ENCODE measurements at places on chromosomes 3 and 15.
A peak's percentile ranks its signal among the peaks of the same experiment; 100 is the strongest.

DNA sequence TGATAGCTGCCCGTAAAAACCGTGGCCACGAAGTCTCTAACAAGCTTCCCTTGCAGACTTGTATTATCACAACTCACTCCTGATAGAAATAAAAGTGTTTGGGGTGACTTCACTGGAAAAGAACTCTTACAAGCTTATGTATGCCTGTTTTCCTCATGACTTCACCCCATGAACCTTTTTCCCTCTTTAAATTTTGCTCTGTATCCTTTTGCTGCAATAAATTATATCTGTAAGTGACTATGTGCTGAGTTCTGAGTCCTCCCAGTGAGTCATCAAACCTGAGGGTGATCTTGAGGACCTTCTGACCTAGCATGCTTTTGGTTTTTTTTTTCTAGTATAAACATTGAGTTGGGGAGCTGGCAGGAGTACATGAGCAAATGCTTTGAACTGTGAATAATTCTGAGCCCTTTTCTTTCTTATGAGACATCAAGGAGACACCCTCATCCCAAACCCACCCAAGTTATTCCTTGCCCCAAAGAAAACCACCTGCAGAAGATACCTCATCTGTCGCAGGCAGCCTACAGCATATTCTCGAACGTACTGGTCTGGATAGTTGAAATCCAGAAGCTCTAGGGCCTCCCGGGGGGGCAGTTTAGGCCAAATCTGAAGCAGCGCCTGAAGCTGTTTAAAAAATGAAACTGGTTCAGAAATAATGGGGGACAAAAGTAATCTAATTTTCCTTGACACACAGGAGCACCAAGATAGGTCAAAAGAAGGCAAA is 85.9 kb downstream of the FAIM start:
- no peak for DNase-seq

GRCh38 chr3:61657689-61658088 is 96.3 kb downstream of the PTPRG start:
- DNase-seq, result no peak

- DNase-seq, result no peak
These were observed 11.1 kb downstream of the MAP6D1 start for GRCh38 chr3:183814240-183814639.

- no peak for DNase-seq
These were observed 163.6 kb downstream of the SERPINI1 start for GRCh38 chr3:167899093-167899492.

DNA sequence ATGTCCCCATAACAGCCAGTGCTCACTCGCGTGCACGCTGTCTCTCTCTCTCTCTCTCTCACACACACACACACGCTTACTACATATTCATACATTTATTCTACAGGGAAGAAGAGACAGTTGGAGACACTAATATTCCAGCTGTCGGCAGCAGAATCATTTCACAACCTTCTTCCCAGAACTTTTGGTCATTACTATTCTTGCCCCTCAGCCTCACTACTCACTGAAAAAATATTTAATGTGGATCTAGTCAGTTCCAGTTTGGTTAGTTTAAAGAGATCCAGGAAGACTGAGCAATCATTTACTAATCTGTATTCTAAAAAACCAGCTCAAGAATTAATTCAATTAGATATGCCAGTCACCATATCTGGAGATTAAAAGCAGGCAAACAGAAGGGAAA is 394.9 kb downstream of the PTPRG start:
- no peak for DNase-seq

- no peak for DNase-seq
These were observed 40.6 kb downstream of the DPP8 start for GRCh38 chr15:65476903-65477302.

DNA sequence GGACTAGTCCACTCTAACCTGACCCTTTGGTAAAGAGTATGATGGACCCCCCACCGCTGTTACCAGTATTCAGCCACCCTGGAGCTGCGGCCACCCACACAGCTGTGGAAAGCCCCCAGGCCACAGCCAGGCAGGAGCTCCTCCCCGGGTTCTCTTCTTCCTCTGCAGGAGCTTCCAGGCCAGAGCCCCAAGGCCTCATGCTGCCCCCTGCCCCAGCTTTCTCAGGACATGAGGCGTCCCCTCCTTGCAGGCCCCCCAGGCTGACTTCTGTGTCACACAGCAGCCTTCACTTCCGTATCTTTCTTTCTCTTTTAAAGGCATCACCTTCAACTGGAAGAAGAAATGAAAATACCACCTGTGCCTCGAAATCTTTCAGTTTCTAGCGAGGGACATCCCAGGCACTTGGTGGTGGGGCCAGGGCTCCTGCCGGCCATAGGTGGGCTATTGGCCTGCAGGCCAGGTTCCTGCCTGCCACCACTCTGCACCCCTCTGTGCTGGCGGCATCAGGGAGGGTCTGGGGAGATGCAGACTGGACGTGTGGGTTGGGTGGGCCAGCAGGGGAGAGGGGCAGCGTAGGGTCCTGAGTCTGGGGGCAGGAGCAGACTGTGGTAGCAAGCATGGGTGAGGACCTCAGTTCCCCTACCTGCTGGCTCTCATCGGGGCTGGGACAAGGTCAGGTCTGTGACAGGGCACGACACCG is 19.9 kb downstream of the KLF13 start:
- DNase-seq, result no peak

DNA sequence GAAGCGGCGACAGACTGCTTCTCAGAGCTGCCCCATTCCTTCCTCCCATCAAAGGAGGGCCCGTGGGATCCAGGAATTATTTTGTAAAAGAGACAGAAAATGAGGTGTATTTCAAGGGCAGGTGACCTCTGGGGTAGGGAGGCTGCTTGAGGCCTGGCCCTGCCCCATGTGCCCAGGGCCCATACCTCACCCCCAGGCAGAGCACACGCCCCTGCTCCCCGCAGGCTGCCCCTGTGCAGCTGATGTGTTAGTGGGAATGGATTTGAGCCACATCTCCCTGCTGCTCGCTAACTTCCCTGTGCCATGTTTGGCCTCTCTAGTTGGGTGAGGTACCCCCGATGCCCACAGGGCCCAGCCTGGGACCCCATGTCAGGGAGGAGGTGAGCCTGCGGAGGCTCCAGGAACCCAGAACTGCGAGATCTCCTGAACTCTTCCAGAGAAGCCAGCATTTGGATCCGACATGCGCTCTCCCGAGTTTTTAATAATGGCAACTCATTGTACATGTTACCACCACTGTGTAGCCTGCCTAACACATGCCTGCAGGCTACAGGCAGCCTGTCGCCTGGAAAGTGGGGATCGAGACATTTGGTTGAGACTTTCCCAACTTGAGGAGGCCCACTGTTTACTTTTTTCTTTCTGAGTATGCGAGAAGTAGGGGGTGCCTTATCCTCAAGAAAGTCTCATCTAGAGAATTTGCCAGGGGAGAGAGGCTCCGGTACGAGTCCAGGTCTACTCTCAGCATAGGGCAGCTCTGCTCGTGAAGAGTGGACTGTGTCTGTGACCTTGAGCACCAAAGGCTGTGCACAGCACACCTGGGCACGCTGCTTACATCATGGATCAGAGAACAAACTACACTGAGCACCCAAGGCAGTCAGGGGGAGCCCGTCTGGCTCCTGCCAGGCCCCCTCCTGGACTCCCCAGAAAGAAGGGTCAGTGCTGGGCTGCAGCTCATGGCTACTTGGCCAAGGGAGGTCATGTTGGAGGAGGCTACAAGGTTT is 36.1 kb downstream of the PCSK6 start:
- DNase-seq, result no peak

- DNase-seq, result no peak
These were observed 22.9 kb upstream of the STRIT1 start for GRCh38 chr3:155316426-155316825.

DNA sequence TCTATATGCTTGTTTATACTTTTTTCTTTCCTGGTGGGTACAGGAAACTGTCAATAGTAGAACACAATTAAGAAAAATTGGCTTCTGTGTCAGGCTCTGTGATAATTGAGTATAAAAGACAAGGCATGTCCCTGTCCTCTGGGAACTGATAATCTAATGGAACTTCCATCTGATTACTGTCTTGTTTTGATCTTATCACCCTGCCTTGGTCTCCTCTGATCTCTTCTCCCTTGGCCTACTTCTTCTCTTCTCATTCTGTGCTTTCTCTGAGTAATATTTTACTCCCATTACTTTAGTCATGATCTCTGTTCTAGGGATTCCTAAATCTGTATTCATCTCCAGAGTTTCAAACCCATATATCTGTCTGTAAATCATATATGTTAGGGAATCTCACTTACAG is 14.6 kb downstream of the UBE2Q2 start:
- no peak for DNase-seq

GRCh38 chr3:72627271-72627670 is 221.0 kb downstream of the SHQ1 start:
- DNase-seq, result no peak

GRCh38 chr3:46360907-46361306 is 7.0 kb downstream of the CCR2 start:
- DNase-seq, result peak; percentile 22

- DNase-seq, result no peak
These were observed 134.2 kb upstream of the RAD18 start for GRCh38 chr3:9097495-9097894.

DNA sequence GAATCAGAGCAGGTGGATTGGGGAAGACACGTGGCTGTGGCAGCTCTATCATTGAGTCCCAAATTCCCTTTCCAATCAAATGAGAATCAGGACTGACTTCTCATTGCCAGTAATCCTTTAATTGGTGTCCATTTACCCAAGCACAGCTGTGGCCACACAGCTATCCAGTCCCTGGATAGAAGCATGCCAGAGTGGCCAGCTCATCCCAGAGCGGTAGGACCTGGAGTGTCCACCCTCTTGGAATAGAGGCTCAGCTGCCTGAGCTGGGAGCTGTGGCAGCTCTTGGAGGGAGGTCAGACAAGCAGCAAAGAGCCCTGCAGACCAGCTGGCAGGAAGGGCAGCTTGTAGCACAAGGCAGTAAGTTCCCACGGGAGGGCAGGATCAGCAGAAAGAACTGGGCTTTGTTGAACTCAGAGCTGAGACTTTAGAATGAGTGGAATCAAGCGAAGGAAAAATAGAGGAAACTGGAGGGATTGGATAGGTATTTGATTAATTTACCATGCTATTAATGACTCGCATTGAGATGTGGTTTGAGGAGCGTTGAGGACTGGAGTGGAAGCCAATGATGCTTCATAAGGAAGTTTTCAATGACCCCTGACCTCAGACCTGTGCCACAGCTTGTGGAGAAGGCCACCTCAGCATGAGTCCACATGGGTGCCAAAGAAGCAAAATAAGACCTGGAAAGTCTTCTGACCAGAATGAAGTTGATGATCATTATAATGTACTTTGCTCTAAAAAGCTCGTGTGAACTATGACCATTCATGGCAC is 6.9 kb upstream of the ALPK3 start:
- DNase-seq, result no peak

- DNase-seq, result no peak
These were observed 31.6 kb downstream of the SLC24A1 start for GRCh38 chr15:65653341-65653740.

- DNase-seq, result peak; percentile 93
These were observed 18.8 kb downstream of the NBEAL2 start for GRCh38 chr3:46998121-46998851.

DNA sequence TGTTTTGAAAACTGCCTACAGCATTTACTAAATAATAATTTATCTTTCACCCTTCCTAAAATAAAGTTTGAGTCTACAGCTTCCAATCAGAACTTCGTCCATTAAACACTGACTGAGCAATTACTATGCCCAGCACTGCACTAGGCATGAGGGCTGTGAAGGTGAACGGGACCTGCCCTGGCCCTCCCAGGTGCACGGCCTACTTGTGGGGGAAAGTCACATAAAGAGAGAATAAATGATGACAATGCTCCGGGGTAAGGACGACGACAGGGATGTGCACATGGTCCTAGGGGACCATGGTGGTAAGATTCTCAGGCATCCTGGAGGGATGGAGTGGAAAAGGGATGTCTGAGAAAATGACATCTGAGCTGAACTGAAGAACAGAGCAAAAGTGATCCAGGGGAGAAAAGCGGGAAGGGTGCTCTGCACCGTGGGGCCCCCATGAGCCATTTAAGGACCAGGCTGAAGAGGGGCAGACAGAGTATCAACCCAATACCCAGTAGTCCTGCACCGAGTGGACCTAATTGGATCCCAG is 11.5 kb downstream of the PLA2G4F start:
- peak; percentile 1 for DNase-seq

DNA sequence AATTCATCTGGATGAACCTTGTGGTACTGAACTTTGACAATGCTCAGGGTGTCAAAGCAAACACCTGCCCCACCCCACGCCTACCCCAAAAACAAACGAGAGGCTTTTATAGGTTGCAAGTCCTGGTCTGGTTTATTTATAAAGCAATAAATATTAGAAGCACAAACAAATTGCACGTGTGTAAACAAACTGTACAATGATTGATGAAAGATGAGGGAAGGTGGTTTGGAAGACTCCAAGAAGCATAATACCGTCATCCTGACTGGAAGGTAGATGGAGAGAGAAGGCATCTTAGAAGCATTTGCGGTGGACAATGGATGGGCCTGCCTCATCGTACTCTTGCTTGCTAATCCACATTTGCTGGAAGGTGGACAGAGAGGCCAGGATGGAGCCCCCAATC is 5.2 kb downstream of the ACTC1 start:
- DNase-seq, result no peak

- DNase-seq, result no peak
These were observed 2.2 kb downstream of the ST6GAL1 start for GRCh38 chr3:186932281-186933181.

GRCh38 chr3:156300929-156301840 is 180.8 kb downstream of the KCNAB1 start:
- DNase-seq, result no peak

- DNase-seq, result no peak
These were observed 34.0 kb upstream of the HRH1 start for GRCh38 chr3:11120091-11120805.

- no peak for DNase-seq
These were observed 6.0 kb downstream of the SNRPA1 start for GRCh38 chr15:101288905-101289513.

- no peak for DNase-seq
These were observed 51.8 kb downstream of the ATP8B4 start for GRCh38 chr15:50067254-50067653.

All from WTC11 (cell line).